ENCODE measurements at places on chromosomes 1 and 21.

DNA sequence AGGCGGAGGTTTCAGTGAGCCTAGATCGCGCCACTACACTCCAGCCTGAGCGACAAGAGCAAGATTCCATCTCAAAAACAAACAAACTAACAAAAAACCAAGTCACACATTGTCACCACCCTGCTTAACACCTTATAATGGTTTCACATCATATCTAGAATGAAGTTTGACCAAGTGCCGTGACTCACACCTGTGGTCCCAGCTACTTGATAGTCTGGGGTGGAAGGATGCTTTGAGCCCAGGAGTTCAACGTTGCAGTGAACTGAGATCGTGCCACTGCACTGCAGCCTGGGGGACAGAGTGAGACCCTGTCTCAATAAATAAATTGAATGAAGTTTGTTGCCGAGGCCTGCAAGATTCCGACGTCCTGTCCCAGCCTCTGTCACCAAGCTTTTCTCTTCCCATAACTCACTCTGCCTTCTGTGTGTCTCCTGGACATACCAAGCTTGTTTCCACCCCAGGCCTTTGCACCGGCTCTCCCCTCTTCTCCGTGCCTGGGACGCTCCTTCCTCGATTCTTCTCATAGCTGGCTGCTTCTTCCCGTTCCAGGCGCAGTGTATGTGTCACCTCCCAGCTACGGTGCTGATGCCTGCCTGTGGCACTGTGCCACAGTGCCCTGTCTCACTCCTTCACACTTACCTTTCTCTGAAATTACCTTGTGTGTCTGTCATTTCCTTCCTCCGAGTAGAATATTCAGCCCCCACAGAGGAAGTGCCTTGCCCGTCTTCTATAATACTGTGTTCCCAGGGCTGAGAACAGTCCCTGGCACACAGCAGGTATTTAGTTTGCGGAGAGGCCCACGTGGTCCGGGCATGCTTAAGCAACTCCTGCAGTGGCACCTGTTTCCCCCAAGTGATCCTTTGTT lies 3.8 kb upstream of the SELENON start:
- no peak for DNase-seq

GRCh38 chr21:45499970-45500577 lies 42.2 kb downstream of the SLC19A1 start:
- no peak for DNase-seq

GRCh38 chr1:63693944-63694571 lies 79.8 kb upstream of the ROR1 start:
- DNase-seq = peak; percentile 32

DNA sequence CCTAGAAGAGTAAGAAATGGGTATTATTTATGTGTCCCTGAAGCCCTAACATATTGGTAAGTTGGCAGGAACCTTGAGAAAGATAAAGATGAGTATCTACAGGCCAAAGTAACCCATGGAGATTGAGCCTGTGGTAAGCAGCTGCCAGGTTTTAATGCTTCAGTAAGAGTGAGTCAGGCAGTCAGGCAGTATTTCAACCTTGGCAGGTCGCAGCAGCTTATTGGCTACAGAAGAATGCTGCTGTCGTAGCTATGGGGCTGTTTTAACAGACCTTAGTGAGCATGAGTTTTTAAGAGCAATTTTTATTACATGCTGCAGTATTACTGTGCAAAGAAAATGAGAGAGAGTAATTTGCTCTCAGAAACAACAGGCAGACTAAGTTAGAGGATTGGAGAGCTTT lies 10.3 kb upstream of the SLC30A10 start:
- no peak for DNase-seq

- DNase-seq = peak; percentile 43
Measured at GRCh38 chr1:194279975-194280374, 1093.6 kb upstream of the B3GALT2 start.

DNA sequence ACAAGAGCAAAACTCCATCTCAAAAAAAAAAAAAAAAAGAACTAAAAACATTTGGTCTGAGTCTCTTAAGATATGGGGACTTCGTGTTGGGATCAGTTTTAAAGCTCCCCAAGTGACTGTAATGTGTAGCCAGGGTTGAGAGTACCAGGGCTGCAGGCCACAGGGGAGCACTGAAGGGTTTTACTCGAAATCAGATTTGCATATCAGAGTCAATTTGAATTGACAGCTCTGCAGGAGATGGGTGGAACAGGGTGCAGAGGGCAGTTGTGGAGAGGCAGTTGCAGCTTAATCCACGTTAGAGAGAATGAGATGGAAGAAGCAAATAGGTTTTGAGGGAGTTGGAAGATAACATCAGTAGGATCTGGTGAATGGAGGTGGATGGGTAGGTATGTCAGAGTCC lies 20.6 kb upstream of the ELOA start:
- DNase-seq = no peak

DNA sequence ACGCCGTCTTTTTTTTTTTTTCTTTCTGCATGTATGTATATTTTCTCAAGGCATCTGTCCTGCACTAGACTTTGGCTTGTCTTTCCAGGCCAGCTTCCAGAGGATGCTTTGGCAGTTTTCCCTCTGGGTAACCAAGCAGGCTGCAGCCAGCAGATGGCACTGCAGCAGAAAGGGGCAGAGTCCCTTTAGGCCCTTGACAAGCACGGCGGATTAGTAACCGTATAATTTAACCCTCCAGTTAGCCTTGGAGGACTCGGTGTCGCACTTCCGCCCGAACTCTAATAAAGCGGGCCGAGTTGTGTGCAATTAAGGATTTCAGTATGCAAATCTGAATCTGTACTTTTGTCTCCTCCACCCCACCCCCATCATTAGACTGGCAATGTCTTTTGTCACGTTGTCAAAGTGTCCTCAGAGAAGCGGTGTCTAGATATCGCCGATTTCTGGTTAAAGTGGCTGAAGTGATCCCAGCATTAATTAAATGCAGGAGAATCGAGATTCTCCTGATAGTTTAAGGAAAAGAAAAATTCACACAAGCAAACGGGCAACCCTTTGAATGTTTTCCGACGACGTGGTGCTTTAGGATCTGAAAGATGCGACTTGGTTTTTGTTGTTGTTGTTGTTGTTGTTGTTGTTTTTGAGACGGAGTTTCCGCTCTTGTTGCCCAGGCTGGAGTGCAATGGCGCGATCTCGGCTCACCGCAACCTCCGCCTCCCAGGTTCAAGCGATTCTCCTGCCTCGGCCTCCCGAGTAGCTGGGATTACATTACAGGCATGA lies 1.1 kb upstream of the TMEM167B start:
- DNase-seq = peak; percentile 53

DNA sequence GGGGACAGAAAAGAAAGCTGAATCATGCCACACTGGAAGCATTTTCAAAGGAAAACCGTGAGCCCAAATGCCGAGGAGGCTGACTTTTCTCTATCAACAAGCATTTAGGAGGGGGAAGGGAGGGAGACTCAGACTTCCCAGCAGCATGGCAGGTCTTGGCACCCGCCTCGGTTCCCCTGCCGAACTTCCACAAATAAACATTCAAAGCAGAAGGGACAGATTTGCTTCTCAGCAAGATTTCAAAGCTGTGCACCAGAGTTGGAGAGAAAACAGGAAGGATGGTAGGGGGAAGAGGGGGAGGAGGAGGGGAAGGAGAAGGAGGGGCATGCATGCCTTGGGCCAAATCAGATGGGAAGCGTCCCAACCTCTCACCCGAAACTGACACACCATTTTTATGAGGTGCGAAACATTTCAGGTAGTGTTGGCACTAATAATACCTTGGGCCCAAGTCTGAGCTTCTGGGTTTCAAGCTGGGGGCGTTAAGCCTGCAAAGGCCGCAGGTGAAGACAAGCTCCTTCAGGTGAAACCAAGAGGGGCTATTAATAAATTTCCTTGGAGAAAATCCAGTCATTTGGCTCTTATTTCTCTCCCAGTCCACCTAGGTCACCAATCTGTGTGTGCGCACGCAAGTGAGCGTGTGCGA lies 26.4 kb downstream of the ABCA4 start:
- DNase-seq = no peak

DNA sequence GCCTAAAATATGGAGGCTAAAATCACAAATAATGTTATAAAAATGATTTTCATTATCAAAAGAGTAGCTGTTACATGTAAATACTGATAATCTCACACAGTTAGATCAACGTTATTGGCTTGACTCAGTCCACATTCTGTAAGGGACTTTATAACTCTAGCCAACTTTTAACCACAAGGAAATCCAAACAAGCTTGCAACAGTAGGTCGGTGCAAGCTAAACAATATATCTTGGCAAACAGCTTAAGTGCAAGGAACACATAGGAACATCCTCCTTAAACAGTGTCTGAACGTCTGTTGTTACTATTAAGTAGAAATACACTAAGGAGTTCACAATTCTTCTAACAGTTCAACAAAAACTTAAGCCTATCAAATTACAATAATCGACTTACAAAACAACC lies 126.7 kb downstream of the EIF4G3 start:
- no peak for DNase-seq

DNA sequence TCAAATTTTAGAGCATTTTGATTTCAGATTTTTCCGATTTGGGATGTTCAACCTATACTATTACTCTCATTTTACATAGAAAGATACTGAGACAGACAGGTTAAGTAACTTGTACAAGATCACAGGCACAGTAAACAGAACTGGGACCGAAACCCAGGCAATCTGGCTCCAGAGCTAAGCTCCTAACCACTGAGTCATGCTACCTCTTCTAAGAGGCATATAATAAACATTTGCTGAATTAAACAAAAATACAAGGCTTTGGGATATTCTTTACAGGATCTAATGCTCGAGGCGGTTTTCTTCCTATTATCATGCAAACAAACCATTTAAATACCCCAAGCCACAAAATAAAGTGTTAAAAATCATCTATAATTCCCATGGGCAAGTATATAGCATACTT lies 50.3 kb downstream of the MCOLN2 start:
- no peak for DNase-seq
